ENCODE measurements at places on chromosomes 11 and 22.

DNA sequence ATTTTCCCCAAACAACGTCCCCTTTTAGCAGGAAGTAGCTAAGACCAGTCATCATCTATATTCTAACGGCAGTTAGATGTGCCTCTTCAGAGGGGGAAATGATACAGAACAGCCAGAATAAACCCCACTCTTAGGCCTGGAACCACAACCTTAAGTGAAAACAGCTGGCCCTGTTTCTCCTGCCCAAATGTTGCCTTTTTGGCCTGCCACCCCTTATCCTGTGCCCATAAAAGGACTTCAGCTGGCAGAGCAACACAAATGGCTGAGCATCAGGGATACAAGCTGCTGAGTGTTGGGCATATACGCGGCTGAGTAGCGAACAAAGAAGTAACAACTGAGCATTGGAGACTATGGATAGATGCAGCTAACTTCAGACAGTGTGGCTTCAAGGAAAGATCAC, 1491.4 kb downstream of the LRRC4C start:
- no peak for DNase-seq

- no peak for DNase-seq
Measured at GRCh38 chr11:125414121-125414520, 81.9 kb downstream of the FEZ1 start.

GRCh38 chr11:86149792-86150191, 80.9 kb upstream of the PICALM start:
- no peak for DNase-seq

GRCh38 chr22:26066534-26066933, 102.7 kb upstream of the SEZ6L start:
- DNase-seq: no peak

DNA sequence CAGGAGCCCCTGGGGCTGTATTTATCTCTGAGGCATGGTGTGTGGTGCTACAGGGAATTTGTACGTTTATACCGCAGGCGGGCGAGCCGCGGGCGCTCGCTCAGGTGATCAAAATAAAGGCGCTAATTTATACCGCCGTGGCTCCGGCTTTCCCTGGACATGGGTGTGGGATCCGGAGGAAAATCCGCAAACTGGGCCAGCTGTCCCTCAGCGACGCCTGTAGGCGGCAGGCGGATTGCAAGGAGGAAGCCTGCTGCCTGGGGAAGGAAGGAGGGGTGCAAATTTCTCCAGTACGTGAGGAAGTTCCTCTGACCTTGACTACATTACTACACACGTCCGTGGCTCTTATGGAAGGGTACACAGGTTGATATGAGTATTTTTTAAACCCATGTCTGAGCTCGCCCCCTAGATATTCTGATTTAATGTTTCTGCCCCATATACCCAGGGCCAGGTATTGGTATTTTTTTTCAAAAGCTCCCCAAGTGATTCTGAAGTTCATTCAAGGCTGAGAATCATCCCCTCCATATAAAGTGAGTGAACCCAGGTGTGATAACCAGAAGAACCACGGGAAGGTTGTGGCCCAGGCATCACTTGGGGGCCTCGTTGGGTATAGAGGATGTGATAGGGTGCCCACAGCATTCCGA, 2.8 kb downstream of the MYOD1 start:
- DNase-seq: no peak

DNA sequence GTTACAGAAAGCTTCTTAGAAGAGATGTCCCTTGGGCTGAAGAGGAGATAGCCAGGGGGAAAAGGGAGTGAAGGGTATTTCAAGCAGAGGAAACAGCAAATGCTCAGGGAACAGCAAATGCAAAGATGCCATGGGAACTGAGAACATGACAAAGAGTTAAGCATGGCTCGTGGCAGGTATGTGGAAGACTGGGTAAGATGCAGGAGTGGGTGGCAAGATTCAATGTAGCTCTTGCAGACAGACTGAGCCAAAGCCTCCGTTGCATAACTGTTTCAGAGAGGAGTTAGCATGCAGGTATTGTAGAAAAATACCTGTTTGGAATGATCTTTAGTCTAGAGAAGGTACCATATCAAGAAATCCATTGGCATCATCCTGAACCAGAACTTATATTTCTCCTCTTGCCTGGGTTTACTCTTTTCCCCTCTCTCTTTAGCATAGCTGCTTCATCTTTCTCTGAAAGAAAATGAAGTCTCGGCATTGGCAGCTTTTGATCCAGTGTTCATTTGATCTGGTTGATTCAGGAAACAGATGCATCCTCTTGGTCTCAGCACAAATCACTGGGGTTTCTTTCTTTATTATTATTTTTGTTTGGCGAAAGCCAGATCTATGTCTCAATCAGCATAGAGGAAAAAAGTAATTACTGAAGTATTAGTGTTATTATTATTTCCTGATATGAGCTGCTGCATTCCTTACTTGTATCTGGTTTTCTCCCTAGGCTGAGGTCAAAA, 41.7 kb upstream of the NUP160 start:
- DNase-seq: peak; percentile 7

GRCh38 chr11:72541257-72541974, 107.1 kb upstream of the CLPB start:
- DNase-seq: no peak

GRCh38 chr11:8617063-8617462, 23.0 kb upstream of the STK33 start:
- DNase-seq: no peak

- DNase-seq: no peak
Measured at GRCh38 chr22:31377612-31378011, 21.8 kb upstream of the DRG1 start.

DNA sequence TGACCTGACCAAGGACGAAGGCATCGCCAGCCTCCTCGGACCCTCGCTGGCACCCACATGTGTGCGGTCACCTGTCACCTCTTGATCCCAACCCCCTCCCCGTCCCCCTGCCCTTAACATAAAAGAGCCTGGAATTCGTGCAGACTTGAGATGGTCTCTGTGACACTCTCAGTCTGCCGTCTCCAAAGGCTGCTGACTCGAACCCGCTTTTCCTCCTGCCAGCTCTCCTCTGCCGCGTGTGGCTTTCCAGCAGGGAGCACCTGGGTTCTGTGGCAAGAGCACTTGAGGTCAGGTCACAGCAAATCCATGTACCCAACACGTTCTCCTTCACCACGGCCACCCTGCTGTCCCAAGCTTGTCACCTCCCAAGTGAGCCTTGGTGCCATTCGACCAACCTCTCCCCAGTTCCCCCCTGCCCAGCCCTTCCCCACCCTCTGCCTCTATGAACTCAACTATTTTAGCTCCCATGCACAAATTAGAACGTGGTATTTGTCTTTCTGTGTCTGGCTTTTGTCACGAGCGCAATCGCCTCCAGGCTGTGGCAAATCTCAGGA, 207.6 kb downstream of the BRD1 start:
- DNase-seq: no peak

DNA sequence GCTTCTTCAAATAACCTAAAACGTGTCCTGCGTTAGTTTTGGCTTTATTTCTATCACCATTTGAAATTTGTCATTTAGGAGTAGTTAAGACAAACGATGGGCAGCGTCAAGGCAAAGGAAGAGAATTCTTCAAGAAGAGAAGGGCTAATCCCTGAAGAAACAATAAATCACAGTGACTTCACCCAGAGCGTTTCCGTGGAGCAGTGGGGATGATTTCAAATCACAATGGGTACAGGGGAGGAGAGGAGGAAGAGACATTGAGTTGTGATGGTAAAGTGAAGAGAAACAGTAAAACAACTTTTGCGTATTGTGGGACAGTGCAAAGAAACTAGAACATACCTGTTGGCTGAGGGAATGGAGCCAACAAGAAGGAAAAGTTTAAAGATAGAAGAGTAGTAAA, 9.7 kb downstream of the PDGFD start:
- DNase-seq: no peak

GRCh38 chr11:74948546-74948897, 369 bp downstream of the XRRA1 start:
- no peak for DNase-seq

DNA sequence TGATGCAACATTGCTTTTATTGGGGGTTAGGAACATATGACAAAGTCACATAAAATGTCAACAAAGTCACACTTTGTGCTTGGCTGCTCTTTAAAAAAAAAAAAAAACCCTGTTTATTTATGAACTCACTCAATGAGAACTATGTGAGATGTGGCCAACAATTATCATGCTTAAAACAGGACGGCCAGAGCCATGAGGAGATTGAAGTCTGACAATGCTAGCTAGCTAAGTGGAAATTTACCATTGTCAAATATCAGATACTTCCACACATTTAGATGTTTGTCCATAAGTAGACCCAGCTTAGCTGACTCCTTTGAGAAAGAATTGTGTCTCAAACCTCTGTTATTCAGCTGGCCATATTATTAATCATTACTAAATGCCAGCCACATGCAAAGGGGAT, 26.9 kb downstream of the BLID start:
- DNase-seq: no peak

DNA sequence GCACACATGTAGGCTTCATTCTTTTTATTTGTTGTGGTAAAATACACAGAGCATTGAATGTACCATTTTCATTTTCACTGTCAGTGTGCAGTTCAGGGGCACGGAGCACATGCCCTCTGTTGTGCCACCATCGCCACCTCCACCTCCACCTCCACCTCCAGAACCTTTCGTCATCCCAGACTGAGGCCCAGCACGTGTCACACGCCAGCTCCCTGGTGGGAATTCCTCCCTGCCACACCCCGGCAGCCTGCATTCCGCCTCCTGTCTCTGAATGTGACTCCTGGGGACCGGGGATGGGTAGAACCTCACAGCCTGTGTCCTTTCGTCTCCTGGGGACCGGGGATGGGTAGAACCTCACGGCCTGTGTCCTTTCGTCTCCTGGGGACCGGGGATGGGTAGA, 10.9 kb downstream of the GRAMD4 start:
- no peak for DNase-seq

GRCh38 chr11:9750551-9750950, 86.7 kb downstream of the SWAP70 start:
- no peak for DNase-seq

DNA sequence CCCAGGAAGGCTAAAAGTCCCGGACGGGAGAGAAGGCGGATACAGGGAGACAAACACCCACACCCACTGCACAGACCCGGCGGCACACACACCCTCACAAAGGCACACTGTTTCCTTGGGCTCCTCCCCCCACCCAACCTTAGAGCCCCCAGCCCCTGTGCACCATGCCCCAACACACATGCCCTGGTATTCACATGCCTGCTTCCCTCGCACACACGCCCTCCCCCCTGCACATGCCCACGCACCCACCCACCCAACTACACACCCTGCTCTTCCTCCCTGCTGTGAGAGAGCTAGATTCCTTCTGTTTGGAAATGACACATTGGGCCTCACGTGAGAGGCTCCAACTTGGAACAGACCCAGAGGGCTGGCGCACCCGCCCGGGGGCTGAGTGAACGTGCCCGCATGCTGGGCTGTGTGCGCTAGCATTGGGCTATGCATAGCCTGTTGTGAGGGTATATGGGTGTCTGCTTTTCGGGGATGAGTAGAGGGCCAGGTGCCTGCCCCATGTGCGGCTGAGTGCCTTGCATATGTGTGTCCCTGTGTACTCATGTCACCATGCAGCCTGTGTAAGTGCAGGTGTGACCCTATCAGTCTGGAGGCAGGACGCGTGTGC, 518 bp upstream of the CHRM1 start:
- no peak for DNase-seq
